Neural progenitor cell (in vitro differentiated cells): ENCODE measurements at places on chromosomes 2 and 18.

DNA sequence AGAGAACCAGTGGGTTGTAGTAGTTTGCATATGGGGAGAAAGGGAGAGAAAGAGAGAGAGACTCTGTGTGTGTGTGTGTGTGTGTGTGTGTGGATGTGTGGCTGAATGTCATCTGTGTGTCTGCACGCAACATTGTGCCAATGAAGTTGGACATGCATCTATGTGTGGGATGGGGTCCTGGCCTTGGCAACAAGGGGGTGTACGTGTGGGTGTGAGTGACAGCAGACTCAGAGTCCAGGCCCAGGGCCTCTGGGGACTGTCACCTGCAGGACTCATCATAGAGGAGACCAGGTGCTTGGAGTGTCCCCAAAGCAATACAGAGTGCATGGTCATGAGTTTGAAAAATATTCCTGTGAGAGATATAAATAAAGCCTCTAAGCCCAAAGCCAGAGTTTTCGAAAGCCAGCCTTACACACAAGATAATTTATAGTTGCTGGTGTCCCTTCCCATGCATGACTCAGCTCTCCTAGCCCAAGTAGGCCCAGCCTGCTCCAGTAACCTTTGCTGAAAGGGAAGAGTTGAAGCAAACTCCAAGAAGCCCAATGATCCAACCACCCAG is 59.9 kb downstream of the TNP1 start:
- DNase-seq = no peak

DNA sequence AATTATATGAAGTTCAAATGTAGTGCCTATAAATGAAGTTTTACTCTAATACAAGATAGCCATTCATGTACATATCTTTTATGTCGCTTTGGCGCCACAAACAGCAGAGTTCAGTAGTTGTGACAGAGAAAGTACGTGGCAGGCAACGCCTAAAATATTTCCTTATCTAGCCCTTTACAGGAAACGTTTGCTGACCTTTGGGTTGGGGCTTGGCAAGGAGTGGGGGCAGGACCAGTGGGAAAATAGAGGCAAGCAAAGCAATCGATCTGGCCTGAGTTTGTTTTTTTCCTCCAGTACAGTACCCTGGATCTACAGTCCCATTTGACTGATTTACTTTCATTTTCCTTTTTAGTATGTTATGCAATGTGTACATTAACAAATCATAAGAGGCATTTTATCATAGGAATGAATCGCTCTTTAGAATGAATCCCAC is 13.1 kb downstream of the CCDC68 start:
- DNase-seq = no peak

- DNase-seq = peak; percentile 32
Measured at GRCh38 chr18:9803063-9803697, 82.6 kb upstream of the TXNDC2 start.

- no peak for DNase-seq
Measured at GRCh38 chr2:233301248-233301647, 6.4 kb upstream of the SAG start.

GRCh38 chr18:3411854-3412268 is 38.1 kb upstream of the TGIF1 start:
- DNase-seq = no peak

DNA sequence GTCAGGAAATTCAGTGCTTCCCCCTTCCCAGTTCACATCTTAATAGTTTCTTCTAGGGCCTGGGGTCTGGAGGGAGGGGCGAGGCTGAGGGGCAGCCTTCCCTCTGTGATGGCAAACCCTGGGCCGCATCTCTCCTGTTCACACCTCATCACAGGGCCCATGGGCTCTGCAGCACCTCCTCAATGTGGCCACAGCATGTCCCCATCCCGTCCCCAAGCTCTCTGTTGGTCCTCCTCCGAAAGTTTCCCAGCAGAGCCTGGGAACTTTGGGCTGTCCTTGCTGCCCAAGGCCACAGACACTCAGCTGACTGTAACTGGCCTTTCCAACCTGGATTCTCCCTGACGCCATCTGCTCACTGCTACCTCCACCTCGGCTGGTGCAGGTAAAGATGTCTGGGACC is 112.7 kb upstream of the PTPRM start:
- DNase-seq = no peak

- DNase-seq = no peak
Measured at GRCh38 chr2:178865146-178865936, 58.1 kb upstream of the TTN start.

- DNase-seq = no peak
Measured at GRCh38 chr2:29417630-29418029, 302.4 kb downstream of the CLIP4 start.

DNA sequence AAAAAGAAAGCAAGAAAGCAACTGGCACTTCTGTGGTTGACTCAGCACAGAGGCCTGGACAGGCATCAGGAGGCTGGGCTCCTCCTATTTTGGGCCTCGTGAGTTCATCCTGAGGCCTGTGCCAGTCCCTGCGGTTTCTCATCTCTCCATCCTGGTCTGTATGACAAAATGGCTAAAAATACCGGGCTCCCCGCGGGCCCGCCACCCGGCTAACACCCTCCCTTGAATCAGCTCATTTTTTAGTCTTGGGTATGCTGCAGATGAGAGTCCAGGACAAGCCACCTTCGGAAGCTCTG is 62.3 kb upstream of the YWHAQ start:
- no peak for DNase-seq

DNA sequence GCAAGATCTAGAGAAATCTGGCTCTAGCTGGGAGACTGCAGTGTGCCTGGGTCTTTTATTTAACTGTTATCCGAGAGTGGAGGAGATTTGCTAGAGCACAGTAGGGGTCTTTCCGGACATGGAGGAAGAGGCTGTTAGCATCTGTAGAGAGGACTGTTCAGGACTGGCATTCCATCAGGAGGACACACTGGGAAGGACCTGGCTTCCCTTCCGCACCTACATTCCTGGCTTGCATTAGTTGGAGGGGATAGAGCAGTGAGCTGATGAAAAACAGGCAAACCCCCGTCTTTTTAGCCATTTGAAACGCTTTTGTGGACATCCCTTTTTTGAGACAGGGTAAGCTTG is 874 bp upstream of the PIEZO2 start:
- peak; percentile 39 for DNase-seq

DNA sequence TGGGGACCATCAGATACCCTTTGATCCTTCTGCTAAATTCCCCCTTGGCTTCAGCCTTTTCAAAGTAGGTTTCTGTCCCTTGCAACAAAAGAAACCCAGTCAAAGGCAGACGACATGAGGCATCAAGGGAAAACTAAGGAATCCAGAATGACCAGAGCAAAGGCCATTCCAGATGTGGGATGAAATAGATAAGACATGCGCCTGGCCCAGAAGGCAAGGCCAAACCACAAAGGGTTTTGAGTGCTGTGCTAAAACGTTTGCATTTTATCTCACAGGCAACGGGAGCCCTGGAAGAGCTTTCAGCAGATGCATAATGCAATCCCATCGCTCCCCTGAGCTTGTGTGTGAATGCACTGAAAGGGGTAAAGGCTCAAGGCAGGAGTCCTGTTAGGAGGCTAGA is 17.7 kb downstream of the CXCR1 start:
- DNase-seq = no peak

- no peak for DNase-seq
Measured at GRCh38 chr2:177628831-177629230, 236.3 kb downstream of the AGPS start.

DNA sequence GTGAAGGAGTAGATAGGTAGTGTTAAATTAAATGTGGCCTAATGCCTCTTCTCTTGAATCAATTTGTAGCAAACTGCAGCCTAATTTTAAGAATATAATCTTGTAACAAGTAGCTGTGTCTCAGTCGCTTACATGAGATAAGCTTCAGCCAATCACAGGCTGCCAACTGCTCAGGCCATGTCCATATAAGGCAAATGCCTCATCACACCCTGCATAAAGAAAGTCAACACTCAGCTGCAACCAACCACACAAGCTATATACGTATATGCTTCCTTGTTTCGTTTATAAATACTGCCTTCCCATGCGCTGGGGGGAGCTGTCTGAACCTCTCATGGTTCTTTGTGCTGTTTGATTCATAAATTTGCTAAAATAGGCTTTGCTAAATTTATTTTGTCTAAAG is 476.3 kb downstream of the TRIB2 start:
- DNase-seq = no peak

GRCh38 chr2:105926960-105927678 is 182.4 kb downstream of the NCK2 start:
- no peak for DNase-seq

- peak; percentile 28 for DNase-seq
Measured at GRCh38 chr2:70367722-70368323, 66.0 kb upstream of the FAM136A start.

GRCh38 chr2:39728941-39729351 is 50.1 kb downstream of the THUMPD2 start:
- DNase-seq = peak; percentile 70

GRCh38 chr18:4096486-4096885 is 358.6 kb downstream of the DLGAP1 start:
- DNase-seq = no peak

DNA sequence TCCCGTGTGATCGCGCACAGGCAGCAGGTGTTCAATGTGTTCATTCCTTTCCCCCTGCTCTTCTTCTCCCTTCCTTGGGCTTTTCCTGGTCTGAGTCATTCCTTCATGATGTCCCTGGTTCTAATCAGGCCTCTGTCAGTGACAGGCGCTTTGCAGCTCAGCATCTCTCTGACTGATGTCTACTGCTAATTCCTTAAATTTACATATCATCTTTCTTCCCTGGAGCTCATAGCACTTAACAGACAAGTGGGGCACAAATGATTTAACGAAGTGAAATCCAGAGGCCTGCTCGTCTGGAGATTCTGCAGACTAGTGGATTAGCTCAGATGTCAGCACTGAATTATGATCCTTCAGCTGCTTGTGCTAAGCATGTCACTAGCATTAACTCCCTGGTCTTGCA is 77.9 kb downstream of the NRP2 start:
- DNase-seq = no peak

GRCh38 chr18:56097621-56098020 is 509.6 kb upstream of the TCF4 start:
- no peak for DNase-seq

GRCh38 chr2:161486111-161486510 is 70.0 kb downstream of the TBR1 start:
- DNase-seq = no peak

DNA sequence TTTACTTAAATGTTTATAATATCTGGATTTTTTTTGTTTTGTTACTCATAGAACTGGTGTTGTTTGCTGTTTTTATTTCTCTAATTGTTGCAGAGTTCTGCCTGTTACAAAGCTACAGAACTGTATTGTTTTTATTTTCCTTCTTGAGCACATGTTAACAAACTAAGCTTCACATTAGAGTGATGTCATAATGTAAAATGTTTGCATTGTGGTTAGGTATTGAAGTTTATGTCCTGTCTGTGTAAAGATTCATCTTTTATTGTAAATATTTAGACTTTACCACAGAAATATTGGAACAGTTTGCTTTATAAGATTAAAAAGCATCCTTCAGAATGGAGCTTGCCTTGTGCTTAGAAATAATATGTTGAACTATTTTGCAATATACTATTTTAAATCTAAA is 67.7 kb downstream of the CLIP4 start:
- DNase-seq = no peak

DNA sequence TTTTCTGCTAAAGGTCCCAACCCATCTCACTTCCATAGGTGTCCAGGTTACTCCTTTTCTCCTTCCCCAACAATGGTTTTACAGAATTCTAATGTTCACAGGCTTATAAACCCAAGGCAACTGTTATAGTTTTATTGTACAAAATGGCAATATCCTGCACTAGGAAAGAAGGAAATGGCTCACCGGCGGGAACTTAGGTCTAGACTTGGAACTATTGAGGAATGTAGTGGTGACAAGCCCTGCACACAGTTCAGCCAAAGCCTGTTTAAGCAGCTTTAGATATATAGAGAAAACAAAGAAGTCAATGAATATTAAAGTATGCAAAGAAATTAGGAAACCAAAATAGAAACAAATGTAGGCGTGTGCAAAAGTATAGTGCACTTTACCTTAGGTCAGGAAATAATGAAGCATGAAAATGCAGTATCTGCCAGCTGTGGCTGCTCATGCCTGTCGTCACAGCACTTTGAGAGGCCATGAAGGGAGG is 22.7 kb upstream of the KCNG3 start:
- no peak for DNase-seq

DNA sequence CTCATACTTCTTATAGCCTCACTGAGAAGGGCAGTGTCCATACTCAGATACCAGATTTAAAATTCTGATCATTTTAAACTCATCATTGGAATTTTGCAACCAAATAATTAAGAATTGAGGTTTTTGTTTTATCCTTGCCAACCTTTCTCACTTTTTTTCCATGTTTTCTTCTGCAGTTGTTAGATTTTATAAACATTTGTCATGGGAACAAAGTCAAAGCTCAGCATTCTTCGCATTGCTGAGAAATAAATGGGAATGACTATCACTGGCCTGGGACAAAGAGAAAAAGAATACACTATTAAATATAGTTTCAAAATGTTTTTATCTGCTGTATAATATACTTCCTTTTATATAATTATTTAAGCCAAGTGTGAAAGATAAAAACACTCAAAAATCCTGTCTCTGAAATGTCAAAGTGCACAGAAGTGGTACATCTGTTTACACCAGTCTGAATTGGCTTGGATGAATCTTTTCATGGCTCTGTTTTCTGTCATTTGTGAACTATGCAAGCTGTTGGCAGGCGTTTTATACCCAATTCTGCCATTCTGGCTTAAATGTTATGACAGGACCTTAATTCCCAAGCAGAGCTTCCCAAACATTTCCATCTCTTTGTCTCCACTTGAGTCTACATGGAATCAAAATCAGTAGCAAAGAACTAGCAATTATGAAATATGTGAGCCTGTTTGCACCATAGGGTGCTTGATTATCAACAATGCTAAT is 249.3 kb upstream of the SYT4 start:
- no peak for DNase-seq

DNA sequence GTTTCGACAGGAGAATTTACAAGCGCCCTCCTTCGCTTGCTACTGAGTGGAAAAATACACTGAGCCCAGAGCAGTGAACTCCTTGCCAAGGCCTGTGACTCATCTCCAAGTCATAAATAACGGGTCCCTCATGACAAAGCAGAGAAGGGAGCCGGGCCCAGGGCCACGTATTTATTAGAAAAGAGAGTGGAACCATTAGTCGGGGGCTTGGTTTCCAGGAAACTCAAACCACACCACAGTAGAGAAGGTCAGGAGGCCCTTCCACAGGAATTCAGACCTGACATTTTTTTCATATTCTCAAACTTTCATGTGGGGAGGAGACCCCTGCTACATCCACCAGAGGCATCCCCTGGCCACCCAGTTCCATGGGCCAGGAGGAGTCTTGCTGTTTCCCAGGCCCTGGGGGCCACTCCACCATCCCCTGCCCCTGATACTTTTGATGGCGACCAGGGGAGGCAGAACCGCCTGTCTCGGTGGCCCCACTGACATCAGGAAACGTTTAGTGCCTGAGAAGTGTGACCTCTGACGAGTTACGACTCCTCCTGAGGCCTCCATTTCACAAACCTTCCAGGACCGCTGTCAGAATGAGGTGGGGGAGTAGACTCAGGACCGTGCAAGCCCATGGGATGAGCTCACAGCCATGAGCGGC is 289.7 kb downstream of the DYSF start:
- DNase-seq = no peak

DNA sequence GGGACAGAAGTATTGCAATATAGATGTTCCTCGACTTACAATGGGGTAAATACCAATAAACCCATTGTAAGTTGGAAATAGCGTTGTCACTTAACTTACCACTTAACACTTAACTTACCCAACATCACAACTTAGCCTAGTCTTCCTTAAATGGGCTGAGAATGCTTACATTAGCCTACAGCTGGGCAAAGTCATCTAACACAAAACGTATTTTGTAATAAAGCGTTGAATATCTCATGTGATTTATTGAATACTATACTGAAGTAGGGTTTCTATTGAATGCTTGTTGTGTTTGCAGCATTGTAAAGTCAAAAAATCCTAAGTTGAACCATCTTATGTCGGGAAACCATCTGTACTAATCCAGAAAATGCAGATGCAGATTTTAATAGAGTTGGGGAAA is 23.6 kb downstream of the IL1R2 start:
- no peak for DNase-seq
